ENCODE measurements at places on chromosomes 2 and 18.

- DNase-seq, result no peak
Observed at GRCh38 chr2:174339561-174340399, 5.0 kb downstream of the SP9 start.

DNA sequence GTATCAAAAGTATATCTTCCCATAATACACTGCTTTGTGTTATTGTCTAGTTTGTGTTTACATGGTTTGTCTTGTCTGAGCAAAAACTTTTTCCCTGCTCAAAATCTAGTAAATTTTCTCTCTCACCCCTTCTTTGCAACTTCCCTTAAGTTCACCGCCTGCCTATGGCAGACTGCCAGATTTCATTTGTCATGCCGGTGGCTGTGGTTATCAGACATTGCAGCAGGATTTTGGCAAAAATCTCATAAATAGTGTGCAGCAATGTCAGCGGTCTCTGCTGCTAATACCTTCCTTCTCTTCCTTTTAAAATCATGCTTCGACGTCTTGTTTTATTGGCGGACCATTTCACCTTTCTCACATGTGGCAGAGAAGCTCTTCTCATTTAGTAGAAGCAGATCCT, 45.6 kb upstream of the TMEM178A start:
- peak; percentile 88 for DNase-seq

- DNase-seq, result no peak
Observed at GRCh38 chr2:222272446-222273015, 26.3 kb downstream of the PAX3 start.

DNA sequence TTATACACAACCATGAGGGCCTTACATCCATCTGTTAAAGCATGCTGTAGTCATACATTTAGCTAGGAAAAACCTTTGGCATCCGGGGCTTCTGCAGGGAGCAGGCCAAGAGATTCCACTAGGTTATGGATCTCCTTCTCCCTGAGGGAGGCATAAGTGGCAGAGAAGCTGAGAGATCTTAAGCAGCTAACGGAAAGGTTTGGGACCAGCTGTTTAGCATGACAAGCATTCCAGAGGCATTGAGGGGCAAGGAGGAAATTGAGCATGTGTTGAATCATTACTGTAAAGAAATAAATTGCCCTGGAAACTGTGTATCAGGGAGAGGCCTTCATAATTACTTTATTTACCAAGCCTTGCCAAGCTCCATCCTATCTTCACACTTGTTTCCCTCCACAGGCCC, 643.1 kb downstream of the CNTNAP5 start:
- DNase-seq, result no peak

- no peak for DNase-seq
Observed at GRCh38 chr18:26103579-26103978, 13.2 kb upstream of the SS18 start.

GRCh38 chr2:18925296-18925695, 335.9 kb upstream of the NT5C1B start:
- DNase-seq, result no peak

DNA sequence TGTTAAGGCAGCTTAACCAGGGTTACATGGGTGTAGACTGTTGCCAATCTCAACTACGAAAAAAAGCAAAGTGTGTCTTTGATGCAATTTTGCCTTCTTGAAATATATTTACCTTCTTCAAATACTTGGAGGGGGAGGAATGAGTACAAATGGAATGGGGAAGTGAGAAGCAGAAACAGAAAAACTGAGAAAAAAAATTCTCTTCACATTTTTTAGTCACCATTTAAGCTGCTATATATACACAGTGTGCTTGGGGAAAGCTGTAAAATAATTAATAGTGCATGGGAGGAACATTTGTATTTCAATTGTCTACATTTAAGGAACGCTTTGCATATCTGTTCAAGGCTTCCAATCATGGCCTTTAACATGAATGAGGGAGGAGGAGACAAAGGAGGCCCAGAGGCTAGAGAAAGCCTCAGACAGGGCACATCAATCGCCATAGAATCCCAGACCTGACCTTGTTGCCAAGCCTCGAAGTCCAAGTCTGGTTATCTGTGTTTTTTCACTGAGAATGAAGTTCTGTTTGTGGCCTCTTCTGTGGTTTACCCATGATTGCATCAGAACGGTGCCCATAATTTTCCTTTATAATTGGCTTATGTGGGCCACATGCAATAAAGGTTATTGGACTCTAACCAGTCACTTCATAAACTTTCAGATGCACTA, 158.6 kb downstream of the PIK3C3 start:
- DNase-seq, result peak; percentile 32

DNA sequence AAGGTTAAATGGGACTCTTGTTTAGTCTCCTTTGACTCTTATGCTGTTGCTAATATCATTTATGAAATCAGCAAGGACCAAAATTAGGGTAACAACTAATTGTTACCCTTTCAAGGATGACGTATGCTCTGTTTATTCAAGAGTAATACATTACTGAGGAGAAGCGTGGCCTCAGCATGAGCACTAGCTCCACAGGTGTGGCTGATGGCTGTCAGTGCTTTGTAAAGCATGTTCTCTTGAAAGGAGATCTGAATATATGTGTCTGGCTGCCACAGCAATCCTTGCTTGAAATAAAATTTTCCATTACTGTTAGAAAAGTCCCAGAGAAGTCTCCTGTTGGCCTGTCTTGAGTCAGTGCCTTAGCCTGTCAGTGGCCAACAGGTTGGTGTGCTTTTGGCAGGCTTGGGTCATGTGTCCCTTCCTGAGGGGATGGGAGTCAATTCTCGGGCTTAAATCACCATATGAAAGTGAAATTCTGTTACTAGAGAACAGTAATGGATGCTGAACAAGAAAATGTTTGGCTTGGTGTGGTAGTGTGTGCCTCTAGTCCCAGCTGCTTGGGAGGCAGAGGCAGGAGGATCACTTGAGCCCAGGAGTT, 32.7 kb downstream of the ABI2 start:
- no peak for DNase-seq

- DNase-seq, result no peak
Observed at GRCh38 chr18:255171-255570, 12.7 kb downstream of the THOC1 start.

DNA sequence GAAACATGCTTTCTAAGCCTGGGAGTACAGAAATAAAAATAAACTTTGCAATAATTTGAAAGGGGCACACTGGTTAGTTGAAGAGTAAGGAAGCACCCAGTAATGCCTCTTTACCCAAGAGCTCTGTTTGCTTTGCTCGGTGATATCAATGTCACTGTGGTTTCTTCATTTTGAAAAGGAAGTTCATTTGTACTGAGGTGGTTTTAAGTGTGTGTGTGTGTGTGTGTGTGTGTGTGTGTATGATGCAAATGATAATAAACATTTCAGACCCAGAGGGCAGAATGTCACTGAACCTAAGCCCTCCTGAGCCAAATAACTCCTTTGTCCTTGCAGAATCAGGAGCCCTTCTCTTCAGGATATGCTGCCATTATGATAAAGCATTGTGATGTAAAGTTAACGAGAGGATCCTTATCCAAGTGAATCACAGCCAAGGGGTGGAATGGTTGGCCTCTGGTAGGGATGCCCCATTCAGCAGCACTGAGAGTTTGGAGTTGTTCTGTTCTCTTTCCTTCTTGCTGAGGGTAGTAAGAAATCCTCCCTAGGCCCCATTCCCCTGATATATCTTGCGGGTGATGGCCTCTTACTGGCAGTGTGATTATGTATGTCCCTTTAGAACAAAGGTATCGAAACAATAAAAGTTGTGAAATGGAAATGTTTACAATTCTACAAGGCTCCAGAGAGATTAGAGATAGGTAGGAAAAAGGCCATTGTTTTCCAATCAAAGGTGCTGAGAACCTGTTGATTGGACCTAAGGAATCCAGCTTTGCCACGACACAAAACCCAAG, 7.6 kb downstream of the ITGA6 start:
- no peak for DNase-seq

DNA sequence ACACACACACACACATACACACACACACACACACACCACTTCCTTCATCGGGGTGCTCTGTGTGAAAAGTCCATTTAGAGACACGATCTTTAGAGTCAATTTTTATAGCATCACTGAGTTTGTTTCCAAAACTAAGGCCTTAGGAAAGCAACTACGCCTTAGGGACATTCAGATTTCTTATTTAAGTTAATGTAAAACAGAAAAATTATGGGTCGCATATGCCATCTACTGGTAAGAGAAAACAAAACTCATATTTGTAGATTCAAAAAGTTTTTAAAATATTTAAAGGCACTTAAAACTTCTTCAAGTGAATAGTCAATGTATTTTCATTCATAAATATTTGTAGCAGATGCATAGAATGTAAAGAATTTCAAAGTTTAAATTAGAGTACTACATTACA, 166.2 kb downstream of the ATAD2B start:
- DNase-seq, result no peak

DNA sequence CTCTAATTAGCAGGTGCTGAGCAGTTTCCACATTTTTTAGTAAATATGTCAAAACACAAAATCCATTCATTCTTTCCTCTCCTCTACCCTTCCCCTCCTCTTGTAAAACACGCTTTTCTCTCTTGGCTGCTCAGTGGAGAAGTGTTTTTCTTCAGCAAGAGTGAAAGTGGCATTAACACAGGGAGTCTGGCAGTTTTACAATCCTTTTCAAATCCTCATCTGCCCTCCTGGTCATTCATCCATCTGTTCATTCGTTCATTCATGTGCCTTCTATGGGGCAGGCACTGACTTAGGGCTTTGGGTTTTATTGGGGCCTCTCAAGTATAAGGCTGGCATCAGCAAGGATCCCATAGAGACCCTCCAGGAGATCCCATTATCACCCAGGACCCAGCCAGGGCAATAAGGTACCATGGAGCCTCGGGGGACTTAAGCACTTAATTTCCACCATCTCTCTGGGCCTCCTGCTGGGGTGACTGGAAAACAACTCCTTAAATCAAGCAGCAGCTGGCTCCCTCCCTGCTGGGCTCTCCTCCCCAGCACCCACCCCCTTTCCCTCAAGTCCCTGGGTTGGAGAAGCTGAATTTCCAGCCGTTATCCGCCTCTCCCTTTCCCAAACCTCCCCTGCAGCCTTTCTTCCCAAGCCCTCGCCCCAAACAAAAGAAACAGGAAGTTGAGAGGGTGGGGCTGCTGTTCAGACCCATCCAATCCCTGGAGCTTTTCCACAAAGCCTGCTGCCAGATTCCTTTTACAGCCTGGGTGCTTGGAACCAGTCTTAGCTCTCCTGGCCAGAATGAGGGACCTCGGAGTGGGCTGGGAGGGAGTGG, 32.6 kb downstream of the MARCHF4 start:
- no peak for DNase-seq

DNA sequence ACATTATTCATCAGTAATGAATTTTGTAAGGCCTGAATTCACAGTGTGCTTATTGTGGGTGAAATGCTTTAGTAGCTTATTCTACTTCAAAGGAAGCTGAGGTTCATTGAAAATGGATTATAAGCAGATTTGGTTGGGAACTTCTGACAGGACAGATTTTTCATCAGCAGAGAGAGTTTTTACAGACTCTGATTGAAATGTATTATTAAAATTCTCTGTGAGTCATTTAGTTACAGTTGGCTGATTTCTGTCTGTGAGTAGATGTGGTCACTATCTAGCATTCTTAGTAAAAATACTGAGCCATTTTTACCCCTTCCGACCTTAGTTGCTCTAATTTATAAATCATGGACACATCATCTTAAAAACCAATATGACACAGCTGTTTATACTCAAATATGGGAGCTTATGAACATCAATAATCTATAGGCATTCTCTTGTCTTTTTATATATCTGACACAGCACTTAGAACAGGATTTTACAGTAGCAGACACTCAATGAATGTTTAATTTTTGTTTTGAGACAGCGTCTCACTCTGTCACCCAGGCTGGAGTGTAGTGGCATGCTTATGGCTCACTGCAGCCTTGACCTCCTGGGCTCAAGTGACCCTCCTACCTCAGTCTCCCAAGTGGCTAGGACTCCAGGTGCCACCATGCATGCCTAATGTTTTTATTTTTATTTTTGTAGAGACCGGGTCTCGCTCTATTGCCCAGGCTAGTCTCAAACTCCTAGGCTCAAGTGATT, 239.6 kb downstream of the BABAM2 start:
- no peak for DNase-seq

- DNase-seq, result no peak
Observed at GRCh38 chr2:225072444-225072843, 30.2 kb upstream of the DOCK10 start.

- DNase-seq, result no peak
Observed at GRCh38 chr2:74515981-74516633, 1.9 kb downstream of the TLX2 start.

DNA sequence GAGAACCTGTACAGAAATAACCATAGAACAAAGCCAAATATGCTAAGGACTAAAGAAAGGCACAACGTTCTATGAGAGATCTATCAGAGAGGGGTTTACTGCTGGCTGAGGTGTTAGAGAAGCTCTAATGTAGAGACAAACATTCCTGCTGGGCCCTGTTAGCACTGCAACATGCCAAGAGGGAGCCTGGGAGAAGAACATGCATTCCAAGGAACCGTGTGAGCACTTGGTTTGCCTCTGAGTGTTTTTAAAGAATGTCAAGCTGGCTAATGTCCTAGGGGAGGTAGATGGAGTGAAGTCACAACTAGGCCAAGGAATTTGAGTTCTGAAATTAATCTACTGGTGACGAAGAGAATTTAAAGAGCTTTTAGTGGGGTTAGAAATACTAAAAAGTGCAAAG, 384.3 kb upstream of the LYPD1 start:
- no peak for DNase-seq

GRCh38 chr2:28764909-28765711, 13.5 kb downstream of the PPP1CB start:
- no peak for DNase-seq

- no peak for DNase-seq
Observed at GRCh38 chr2:239331560-239331959, 69.3 kb downstream of the HDAC4 start.

DNA sequence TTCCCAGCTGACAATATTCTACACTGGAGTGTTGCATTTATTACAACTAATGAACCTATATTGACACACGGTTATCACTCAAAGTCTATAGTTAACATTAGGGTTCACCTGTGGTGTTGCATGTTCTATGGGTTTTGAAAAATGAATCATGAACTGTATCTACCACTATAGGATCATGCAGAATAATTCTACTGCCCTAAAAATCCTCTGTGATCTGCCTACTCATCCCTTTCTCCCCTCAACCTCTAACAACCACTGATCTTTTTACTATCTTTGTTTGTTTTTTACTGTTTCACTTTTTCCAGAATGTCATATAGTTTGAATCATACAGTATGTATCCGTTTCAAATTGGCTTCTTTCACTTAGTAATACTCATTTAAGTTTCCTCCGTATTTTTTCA, 47.6 kb upstream of the TCF7L1 start:
- DNase-seq, result no peak

DNA sequence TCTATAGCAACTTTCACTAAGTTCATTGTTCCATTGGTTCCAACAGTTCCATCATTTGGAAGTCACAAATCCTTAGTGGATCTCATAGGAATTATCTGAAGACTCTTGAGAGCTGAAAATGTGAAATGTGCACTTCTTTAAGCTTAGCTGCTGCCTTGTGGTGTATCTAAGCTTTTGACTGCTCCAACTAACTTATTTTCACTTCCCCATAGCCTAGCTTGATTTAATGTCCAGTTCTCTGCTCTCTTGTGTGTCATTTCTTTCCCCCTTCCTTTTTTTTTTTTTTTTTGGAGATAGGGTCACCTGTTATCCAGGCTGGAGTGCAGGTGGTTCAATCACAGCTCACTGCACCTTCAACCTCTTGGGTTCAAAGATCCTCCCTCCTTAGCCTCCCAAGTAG, 34.9 kb upstream of the CD302 start:
- no peak for DNase-seq
